ENCODE measurements at places on chromosomes 5 and 9.
A peak's percentile ranks its signal among the peaks of the same experiment; 100 is the strongest.

DNA sequence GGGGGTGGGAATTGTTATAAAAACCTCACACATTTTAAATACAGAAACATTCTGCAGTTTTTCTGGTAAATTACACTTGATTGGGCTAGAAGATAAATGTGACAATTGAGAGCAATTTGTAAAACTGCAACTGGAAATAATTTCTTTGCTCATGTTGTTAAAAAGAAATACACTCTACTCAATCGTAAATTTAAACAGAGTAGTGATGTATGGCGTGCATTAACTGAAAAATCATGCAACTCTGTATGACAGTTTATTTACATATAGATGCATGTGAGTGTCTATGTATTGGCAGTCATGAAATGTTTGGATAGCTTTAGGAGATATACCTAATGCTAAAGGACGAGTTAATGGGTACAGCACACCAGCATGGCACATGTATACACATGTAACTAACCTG is 554.9 kb downstream of the PRELID2 start:
- no peak for DNase-seq

DNA sequence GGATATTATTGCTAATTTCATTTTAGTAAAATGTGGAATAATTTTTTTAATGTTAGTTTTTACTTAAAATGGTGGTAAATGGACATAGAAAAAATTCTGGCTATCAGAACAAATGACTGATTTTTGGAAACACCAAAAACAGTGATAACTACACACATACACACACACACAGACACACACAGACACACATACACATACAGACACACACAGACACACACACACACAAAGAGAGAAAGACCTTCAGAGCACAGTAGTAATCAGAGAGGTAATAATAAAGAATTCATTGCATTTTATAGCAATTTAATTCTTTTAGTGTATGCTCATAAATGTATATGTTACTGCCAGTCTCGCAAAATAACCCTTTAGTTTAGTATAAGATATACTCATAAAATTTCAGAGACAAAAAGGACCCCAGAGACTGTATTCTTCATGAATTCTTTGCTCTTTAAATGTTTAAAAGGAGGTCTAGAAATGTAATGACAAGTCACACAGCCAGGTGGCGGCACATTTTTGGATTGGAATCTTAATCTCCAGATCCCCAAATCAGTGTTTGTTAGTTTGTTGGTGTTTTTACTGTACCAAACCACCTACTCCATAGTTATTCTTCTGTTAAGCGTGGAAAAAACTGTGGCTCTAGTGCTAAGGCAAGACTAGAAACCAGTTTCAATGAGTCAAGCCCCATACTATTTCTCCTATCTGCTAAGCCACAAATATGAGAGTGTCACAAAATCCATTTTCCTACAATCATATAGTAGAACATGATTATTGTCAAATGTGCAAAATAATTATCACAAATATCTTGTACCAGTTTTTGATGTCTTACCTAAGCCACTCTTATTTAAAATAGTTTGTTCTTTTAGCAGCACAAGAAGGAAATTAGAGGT is 109.9 kb downstream of the EDIL3 start:
- DNase-seq = no peak

GRCh38 chr5:78809444-78809843 is 160.9 kb upstream of the LHFPL2 start:
- peak; percentile 38 for DNase-seq

GRCh38 chr5:63262185-63262981 is 683.8 kb downstream of the LRRC70 start:
- no peak for DNase-seq

- DNase-seq = no peak
Observed at GRCh38 chr9:87108661-87109060, 161.4 kb upstream of the GAS1 start.

DNA sequence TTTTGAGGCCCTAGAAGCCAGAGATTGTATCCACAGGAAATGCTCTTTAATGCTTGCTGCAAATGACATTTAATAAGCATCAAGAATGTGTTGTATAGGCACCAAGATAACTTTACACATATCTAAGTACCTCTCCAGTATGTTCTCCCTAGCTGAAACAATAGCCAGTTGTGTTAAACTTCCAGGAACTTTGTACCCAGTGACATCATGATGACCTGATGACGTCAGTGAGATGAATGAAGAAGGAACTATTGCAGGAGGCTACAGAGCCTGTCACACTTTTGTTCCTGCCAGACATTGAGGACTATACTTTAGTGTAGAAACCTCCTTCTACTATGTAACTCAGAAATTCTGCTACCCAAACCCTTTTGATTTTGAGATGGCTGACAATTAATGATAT is 129.8 kb downstream of the CD180 start:
- no peak for DNase-seq

DNA sequence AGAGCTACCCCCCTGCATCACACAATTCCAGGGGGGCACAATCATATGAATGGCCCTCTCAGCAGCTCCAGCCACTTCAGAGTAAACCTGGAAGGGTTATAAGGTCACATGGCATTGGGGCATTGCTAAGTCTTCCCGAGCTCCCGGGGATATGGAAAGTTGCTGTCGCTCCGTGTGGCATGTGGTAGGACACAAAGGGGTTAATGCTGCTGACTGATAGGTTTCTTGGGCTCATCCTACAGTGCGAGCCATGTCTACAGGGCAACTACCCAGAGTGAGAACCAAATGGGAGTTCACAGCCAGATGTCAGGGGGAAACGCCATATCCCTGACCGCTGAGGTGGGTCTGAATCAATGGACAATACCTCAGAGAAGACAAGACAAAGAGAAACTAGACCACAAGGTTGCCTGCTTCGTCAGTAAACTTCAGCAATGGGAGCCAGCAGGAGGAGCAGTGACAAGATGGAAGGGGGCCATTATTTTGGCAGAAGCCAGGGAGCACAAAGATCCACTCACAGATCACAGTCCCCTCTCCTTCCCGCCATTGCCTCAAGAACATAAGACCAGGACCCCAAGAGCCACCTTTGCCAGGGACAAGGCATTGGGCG is 52.4 kb upstream of the SHISAL2B start:
- no peak for DNase-seq

GRCh38 chr5:116355819-116356601 is 218.6 kb downstream of the SEMA6A start:
- no peak for DNase-seq

DNA sequence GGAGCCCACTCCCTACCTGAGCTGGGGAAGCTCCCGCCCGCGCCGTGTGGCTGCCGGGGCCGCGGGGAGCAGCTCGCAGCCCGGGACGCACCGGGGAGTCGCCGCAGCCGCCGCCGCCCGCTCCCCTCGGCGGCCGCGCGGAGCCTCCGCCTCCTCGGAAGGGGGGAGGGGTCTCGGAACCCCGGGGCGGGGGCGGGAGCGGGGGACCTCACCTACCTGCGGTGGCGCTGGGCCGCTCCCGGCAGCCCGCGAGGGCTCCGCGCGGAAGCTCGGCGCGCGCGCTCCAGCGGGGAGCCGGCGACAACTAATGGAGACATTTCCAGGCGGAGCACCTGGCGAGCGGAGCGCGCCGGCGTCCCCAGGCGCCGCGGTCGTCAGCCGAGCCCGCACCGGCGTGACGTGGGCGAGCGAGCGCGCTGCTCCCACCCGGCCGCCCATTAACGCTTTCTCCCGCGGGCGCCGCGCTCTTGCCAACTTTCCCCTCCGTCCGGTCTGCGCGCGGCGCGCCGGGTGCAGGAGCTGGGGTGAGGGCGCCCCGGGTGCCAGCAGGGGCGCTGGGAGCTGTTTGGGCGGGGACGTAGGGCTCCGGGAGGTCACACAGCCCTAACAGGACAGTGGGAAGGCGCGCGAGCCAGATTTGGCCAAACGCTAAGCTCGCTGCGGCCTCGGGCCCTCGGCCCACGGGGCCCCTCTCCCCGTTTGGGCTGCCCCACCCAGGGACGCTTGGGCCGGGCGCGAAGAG is 4.3 kb upstream of the IRX4 start:
- no peak for DNase-seq

GRCh38 chr9:80163889-80164288 is 592.1 kb downstream of the TLE4 start:
- no peak for DNase-seq

GRCh38 chr5:1134478-1134877 is 22.6 kb upstream of the SLC12A7 start:
- no peak for DNase-seq

DNA sequence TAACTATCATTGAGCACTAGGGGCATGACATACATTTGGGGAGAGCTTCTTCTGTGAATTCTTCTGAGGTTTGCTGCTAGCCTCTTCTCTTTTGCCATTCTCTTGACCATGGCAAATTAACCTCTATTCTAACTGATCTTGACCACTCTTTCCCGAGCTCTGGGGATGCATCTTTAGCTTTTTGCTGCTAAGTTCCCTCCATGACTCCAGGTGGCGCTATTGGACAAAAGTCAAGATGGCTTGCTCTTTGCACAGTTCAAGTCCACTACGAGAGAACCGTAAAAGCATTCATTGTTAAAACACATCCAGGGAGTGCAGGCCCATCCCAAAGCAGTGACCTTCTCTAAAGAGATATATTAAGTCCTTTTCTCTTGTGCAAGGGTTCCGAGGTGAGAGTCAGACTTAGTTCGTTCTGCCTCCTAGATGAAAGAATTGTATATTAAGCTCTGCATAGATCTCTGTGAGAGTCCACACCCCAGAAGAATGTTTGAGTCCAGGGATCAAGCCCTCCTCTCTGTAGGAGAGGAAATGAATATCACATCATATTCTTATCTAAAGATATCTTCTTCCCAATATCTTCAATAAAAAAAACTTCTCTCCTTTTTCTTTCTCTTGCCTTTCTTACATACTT is 1152.9 kb upstream of the CDH6 start:
- DNase-seq = peak; percentile 77

GRCh38 chr9:92685022-92685421 is 15.1 kb upstream of the IPPK start:
- DNase-seq = no peak

DNA sequence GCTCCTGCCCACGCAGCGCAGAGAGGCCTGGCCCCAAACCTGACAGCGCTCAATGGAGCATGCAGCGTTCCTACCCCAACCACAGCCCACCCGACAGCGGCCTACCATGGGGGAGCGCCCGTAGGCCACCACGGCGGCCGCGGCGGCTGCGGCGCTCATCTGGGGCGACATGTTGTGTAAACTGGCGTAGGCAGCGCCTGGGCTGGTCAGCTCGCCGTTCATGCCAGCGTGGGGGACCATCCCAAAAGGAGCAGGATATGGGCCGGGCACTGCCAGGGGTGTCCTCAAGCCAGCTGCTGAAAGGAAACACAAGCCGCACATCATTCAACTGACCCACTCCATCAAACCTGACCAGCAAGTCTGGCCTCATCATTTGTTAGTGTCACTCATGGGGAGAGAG is 77.7 kb downstream of the TLE1 start:
- DNase-seq = no peak

GRCh38 chr5:135211791-135212190 is 177.8 kb upstream of the PITX1 start:
- DNase-seq = no peak

DNA sequence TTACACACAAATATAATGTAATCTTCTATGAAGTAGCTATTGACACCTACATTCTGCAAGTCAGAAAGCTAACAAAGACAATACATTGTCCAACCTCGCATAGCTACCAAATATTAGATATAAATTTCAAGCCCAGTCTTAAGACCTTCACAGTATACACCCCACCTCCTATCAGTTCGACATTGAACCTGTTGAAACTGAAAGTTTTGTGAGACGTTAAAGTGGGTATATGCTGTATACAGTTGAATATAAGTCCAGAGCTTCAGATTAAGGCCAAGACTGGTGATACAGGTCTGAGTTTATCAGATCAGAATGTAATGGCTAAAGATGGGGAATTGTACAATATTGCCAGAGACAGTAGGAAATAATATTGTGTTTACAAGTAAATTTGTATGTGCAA is 489.3 kb upstream of the RORB start:
- no peak for DNase-seq

- no peak for DNase-seq
Observed at GRCh38 chr5:96687080-96687479, 24.9 kb downstream of the CAST start.

DNA sequence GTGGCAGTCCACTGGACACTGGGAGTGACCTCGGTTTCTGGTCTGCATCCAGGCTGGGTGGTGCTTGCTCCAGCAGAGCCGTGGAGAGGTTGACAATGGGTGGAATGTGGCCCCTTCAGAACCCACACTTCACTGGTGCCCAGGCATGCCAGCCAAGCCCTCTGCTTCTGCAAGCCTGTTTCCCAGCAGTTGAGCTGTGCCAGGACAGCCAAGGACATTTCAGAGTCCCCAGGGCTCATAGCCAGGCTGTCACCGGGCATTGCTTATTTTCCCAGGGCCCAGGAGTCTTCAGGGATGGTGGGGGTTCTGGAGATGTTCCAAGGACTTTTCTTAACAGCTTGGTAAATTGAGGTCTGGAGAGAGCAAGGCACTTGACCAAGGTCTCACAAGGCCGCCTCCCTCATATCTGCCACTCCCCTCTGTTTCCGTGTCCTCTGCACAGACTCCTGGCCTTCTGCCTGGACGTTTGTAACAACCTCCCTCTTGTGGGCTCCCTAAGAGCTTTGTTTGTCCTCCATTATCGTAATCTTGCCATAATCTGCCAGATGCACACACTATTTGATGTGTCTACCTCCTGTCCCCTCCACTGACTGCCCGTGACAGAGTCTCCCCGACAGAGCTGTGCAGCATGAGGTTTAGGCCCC is 3.8 kb upstream of the NDST1 start:
- no peak for DNase-seq

All from NCI-H510A treated with DMSO at 0.1 percent for 48 hours (cell line).